ENCODE measurements at places on chromosomes 1 and 21.
A peak's percentile ranks its signal among the peaks of the same experiment; 100 is the strongest.

DNA sequence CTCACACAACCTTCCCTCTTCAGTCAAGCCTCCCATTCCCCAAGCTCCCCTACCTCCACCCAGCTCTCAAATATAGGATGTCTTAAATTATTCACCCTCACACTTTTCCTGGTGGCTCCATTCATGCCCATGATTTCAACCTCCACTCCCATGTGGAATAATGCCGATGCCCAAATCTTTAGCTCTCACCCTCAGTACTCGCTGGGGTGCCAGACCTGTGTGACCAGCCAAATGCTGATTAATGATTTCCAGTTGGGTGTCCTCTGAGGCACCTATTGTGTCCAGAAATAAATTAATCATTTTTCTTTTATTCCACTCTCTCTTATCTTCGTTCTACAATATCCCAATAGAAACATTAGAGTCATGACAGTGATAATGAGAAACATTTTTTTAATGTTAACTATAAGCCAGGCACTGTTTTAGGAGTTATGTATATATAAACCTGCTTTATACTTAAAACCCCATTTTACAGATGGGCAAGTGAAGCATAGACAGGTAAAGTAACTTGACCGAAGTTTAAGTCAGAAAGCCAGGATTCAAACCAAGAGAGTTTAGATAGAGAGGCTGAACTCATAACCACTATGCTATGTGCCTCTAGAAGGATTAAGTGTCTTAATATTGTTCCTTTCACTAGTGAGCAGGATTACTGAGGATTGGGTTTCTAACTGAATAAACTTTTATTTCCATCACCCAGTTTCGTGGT lies 209.7 kb downstream of the DUSP10 start:
- no peak for DNase-seq

- peak; percentile 53 for DNase-seq
Measured at GRCh38 chr1:22861764-22862440, 110.8 kb downstream of the LACTBL1 start.

DNA sequence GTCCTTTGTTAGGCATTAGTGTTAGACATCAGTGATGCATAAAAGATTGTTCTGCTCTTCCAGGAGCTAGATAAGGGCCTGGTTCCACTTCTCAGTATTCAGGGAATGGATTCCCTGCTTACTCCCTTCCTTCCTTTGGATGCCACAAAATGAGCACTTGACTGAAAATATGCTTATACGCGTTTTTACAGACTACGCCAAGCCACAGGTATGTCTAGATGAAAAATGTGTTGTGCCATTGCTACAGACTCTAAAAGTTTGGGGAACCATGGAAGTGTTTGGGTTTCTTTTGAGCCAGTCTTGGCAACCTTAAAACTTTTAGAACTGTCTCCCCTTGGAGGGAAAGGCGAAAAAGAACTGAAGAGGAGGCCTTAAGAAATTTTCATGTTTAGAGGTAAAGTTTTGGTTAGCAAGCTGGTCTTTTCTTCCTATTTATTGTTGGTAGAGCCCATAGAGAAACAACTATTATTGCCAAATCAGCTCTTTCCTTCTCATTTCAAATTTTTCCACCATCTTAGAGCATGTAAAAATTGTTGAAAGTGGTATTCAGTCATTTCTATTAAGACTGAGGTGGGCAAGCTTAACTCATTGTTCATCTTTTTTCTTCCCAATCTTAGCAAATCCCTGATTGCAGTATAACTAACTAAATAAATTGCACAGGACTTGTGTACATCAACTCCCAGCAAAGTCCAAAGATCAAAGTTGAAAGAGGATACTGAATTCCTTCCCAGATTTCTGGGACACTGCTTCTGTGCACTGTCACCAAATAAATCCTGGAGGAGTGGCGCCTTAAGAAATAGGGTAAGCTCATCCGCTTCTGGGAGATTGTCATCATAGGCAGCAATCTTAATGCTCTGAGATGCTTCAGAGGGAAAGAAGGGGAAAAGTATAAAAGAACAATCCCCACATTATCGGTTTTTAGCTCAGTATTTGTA lies 18.9 kb downstream of the FGGY start:
- DNase-seq = no peak

- no peak for DNase-seq
Measured at GRCh38 chr1:42703888-42704464, 21.8 kb downstream of the YBX1 start.

DNA sequence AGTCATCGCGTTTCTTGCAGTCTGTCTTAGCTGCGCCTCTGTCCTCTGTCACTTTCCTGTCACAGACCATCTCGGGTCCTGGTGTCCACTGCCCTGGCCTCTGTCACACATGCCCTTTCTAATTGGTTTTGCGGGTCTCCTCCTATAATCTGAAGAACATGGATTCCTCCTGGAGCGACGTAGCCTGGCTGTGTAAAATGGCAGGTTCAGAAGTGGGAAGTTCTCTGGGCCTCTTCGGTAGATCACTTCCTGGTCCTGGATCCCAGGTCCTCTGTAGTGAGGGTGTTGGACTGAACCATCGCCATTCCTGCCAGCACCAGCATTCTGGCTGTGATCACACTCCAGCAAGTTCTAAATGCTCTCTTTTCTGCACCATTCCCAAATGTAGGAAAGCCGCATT lies 857 bp downstream of the FAM3B start:
- DNase-seq = no peak
